Upper lobe of right lung (tissue), 1 donor: ENCODE measurements at places on chromosomes 16 and 17.

DNA sequence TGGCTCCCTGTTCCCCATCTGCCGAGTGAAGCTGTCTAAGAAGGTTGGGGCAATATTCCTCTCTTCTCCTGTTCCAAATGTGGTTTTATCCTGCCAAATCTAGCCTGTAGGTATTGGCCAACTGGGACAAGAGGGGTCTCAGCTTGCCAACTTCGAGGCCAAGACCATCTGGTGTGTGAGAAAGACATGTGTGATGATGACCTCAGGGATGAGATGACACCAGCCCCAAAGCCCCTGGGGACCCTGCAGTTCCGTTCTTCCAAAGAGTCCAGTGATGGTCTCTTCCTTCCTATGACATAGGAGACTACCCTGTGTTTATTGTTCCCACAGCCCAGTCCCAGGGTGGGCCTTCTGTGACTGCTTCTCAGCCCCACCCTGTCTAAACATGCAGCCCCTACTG, 34.8 kb upstream of the ADAMTS18 start:
- no peak for DNase-seq

DNA sequence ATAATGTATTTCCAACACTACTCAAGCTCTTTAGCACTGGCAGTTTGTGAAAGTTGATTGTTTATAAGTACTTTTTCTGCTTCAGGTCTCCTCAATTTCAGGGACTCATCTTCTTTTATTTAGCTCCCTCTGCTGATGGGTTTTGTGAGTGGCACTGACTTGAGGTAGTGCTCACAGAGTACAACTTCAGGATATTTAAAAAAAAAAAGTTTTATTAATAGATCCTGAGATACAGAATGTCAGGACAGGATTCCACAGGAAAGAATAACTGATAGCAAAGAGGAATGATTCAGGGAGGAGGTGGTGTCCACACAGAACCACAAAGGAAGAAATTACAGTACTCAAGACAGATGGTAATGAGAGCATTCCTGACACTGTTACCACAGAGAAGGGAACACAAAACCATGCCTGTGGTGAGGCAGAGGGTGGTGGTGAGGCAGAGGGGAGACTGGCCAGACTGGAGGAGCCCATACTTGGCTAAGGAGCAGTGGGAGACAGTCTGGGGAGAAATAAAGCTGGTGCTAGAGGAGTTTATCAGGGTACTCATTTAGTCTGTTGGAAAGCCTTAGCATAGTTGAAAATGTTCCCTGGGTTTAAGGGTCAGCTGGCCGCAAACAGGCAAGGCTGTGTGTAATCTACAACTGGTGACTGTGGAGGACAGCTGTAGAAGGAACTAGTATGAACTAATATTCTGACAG, 63.7 kb downstream of the SPAG9 start:
- no peak for DNase-seq

DNA sequence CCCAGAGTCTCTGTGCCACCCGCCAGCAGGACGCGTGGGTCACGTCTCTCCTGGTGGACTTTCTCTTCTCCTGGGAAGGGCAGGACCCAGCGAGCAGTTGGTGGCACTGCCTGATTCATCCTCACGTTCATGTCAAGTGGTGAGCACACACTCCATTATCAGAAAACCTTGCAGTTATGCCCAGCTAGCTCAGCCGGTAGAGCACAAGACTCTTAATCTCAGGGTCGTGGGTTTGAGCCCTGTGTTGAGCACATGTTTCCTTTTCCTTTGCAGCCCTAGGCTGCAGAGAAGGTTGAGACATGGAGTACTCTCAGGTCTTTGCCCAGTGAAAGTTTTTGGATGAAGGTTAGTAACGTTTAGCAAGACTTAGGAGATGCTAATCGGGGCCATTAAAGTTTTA, 8.0 kb downstream of the OR1F1 start:
- no peak for DNase-seq

DNA sequence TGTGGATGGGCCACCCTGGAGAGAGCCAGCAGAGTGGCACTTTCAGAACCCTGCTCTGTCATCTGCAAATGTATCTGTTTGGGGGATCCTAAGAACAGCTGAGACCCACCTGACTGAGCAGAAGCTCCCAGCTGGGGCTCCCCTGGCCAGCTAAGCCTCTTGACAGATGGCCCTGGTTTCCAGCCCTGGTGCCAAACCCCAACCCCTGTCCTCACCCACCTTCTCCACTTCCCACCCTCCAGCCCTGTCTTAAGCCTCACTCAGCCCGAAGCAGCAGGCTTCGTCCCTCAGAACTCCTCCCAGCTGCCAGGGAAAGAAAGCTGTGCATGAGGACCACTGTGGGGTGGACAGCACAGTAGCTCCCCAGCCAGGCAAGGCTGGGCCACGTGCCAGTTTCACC, 3.5 kb upstream of the KRT9 start:
- DNase-seq, result no peak
